ENCODE measurements at places on chromosomes 1 and 21.

- DNase-seq, result no peak
Measured at GRCh38 chr1:156868341-156868740, 7.7 kb downstream of the NTRK1 start.

DNA sequence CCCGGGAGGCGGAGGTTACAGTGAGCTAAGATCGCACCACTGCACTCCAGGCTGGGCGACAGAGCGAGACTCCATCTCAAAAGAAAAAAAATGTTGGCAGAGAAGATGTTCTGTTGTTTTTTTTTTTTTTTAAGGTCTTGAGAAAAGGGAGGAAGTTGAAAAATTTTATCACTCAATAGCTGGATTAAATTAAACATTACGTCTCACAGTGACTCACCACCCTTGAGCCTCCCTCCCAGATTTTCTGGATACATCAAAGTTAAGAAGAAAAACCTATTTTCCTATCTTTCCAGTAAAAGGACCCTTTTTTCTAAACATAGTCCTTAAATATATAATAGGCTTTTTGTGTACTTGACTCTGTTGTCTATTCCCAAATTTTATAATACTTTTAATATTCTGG lies 35.5 kb downstream of the IFNAR1 start:
- DNase-seq, result no peak

GRCh38 chr1:227709451-227709850 lies 25.7 kb downstream of the JMJD4 start:
- DNase-seq, result no peak

DNA sequence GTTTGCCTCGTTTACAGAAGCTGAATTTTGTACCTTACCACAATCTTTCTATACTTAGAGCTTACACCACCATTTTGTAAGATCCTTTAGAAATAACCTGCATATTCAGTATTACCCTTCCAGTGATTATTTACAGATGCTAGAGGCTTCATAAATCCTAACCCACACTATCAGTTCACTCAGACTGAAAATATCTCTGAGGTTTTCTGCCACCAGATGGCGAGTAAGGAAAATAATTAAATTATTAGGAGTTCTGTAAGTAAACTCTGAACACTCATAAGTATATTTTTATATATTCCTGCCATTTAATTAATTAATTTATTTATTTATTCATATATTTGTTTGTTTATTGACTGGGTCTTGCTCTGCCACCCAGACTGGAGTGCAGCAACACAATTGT lies 1635.2 kb downstream of the PLA2G4A start:
- DNase-seq, result no peak

DNA sequence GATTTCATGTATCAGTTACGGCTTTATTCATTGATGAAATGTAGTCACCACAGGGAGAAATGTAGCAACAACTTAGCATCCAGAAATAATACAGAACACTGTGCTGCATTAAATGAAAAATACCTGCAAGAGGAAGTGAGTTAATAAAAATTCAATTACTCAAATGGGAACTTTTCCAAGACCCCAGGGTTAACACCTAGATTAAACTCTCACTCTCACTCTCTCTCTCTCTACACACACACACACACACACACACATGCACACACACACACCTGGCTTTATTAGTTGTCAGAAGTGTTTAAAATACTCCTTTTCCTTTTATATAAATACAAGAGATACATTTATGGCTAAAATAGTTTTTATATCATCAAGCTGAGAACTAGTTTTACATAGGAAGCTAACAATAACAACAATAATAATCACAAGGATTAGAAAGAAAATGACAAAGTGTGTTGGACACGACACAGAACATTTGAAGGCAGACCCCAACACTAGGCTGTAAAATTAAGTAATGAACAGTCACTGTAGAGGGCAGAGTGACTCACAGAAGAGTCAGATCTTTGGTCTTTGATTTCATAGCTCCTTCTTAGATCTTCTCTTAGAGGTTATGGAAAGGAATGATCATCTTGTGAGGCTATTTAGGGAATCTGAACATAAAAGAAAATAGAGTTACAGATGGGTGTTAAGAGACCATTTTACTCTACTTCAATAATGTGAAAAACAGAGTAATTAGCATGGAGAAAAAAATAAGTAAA lies 1266.0 kb upstream of the ADGRL2 start:
- peak; percentile 25 for DNase-seq

DNA sequence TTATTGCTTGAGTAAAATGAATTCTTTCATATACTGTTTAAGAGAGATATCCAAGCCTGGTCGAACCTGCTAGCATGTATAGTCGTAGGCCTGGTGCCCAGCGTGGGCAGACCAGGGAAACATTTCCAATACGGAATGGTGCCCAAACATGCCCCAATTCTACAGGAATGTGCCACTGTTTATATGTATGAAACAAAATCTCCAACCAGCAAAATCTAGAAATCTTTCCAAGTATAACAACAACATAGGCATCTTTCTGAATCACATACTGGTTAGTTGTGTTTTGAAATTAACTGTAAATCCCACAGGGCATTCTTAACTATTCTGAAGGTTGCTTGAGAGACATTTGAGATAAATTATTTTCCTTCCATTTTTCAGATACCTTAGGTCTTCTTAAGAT lies 17.0 kb upstream of the ABCD3 start:
- no peak for DNase-seq

DNA sequence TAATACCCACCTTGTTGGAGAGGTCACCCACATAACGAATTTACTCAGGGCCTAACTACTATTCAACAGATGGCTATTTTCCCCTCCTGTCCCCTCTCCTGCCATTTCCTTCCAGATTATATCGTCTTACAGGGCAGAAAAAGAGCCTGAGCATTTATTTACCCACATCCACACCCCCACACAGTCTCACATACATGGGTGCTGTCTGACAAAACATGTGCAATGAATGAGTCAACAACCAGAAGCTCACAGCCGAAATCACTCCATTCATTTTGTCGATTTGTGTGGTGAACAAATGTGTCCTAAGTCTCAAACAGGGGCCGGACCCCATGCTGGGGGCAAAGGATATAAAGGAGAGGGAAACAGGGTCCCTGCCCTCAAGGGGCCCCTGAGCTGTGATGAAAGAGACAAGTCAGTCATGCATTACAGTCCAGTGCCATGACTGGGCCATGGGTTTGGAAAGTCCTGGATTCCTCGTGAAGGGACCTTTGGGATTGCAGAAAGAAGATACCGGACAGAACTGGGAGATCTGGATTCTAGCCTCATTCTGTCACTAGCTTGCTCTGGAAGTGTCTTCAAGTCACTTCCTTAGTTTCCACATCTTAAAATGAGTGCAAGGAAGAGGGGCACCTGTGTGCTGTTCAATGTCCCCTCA lies 16.4 kb upstream of the ZNF683 start:
- no peak for DNase-seq

All from HS-5 (cell line).